Stimulated activated CD4-positive, alpha-beta T cell treated with anti-CD3 and anti-CD28 coated beads, Interleukin-4, amount 100 ng/mL, for 24 hours (primary cell): ENCODE measurements at places on chromosomes 13 and 19.

- no peak for DNase-seq
Measured at GRCh38 chr13:51562011-51562671, 22.1 kb upstream of the WDFY2 start.

GRCh38 chr13:32038343-32038742 is 6.8 kb downstream of the FRY start:
- no peak for DNase-seq

DNA sequence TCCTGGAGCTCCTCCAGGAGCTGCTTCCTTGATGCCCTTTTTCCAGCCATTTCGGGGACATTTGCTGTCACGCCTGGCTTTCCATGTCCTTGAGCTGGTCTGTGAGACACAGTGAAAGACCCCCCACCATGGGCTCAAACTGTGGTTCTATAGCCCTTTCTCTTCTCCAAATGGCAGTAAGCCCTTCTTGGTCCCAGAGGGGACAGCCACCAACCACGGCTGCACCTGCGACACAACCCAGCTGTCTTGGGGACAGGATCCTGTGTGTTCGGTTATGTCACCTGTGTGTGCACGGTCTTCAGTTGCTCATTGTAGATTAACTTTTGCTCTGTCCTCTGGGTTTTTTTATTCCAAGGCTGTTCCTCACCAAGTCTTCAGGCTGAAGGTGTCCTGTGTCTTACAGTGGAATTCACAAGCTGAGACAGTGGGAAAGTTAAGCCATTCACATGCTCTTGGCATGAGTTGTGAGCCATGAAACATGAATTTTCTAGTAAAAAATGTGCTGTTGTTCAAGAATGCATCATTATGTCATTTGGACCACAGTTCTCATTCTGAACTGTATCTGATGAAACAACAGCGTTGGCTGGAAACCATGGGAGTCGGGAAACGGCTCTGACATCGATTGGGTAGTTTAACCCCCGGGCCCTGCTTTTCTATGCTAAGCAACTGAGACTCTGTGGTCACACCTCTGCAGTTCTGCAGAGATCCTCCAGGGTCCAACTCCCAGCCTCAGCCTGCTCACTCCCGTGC is 129.5 kb upstream of the MCF2L start:
- DNase-seq, result no peak

DNA sequence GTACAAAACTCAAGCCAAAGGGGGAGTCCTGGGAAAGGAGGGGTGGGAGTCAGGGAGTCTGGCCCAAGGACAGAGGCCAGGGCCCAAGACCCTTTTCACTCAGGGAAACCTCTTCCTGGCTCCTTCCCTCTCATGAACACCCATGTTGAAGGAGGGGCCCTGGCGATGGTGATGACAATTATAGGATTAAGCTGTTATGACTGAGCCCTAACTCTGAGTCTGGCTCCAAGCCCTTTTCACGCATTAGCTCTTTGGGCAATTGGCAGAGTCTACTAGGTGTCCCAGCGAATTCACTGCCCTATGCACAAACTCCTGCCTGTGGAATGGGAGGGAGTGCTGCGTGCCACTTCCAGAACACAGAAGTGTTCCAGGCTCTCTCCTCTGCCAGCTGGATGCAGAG is 20.7 kb downstream of the ZNF575 start:
- no peak for DNase-seq

GRCh38 chr13:111161601-111162600 is 46.8 kb downstream of the ARHGEF7 start:
- DNase-seq, result no peak

DNA sequence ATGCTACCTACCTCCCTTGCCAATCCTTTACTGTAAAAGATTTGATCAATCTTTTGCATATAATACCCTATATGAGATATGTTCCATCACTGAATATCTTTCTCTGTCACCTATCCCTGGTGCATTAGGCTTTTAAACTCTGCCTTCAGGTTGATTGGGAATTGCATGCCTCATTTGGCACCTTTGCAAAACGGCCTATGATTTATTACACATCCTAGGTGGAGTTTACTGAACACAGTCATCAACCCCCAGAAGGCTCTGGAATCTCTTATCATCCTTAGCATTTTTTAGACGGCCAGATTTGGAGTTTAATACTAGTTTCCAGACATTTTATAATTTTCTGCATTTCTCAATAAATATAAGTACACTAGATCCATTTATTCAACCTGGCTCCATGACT is 448.4 kb upstream of the SLC10A2 start:
- no peak for DNase-seq

- no peak for DNase-seq
Measured at GRCh38 chr13:38590796-38591507, 95.9 kb upstream of the FREM2 start.

DNA sequence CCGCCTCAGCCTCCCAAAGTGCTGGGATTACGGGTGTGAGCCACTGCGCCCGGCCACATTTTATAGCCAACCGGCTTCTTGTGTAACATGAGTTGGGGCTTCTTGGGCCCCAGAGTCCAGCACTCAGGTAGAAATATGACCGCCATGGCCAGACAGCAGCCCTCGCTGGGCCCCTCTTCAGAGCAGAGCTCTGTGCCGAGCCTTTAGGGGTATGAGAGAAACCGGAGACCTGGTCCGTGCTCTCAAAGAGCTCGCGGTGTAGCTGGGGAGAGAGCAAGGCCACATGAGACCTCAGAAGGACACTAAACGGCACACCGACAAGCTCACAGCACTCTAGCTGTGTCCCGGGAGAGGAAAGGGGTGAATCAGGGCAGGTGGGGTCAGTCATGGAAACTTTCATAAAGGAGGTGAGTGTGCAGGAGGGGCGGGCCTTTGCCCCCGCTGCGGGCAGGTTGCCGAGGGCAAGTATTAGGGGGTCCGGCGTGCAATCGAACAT is 15.8 kb downstream of the ACTN4 start:
- no peak for DNase-seq

GRCh38 chr13:46389457-46390451 is 2.7 kb upstream of the RUBCNL start:
- no peak for DNase-seq

DNA sequence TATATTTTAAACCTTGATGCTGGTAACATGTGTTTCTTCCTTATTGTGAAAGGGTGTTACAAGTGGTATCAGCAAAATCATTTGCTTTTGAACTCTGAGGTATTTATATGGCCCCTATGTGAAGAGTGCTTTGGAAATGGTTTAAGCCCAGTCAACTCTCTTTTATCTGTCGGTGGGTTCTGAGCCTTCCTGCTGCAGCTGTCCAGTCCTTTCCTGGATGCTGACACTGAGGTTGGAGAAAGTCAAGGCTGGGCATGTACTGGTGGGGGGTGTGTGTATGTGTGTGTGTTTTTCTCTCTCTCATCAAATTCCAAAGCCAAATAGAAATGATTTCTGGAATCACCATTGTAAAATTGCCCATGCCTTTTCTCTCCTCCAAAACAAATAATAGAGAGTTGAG is 221.2 kb downstream of the LMO7 start:
- DNase-seq, result no peak

DNA sequence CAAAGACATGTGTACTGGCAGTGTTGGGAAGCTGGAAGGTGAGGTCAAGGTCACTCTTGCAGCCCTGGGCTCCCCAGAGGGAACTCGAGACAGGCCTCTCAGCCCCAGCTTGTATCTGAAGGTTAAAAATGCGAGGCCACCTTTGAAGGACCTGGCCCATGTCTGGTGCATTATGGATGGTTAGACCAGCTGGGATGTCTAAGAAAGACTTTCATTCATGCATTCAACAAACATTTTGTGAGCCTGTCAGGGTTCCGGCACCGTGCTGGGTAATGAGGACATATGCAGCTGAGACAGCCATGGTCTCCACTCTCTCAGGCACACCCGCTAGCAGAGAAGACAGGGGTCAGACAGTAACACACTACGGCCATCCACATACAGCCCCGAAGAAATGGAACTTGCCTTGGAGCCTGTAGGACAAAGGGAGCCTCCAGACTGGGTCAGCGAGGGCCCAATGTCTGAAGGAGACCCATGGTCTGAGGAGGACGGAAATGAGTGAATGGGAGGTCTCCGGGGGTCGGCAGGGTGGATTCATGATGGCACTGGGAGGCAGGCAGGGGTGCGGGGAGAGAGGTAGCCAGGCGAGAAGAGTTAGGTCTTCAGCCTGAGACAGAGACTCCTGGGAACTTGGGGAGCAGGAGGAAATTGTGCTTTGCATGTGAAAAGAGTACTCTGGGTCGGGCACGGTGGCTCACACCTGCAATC is 19.0 kb downstream of the VSTM2B start:
- DNase-seq, result no peak

DNA sequence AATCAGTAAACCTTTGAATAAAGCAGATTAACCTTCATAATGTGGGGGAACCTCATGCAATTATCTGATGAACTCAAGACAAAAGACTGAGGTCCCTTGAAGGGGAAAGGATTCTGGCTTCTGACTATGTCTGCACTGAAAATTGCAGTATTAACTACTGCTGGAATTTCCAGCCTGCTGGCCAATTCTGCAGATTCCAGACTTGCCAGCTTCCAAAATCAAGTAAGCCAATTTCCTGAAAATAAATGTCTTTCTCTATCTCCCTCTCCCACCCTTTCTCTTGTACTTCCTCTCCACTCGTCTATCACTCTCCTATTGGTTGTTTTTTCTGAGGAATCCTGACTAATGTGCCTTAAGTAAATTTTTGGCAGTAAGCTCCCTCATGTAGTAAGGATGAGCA is 1479.9 kb upstream of the PRR20A start:
- DNase-seq, result no peak

GRCh38 chr13:104766319-104766718 is 1700.1 kb upstream of the SLC10A2 start:
- DNase-seq, result no peak

DNA sequence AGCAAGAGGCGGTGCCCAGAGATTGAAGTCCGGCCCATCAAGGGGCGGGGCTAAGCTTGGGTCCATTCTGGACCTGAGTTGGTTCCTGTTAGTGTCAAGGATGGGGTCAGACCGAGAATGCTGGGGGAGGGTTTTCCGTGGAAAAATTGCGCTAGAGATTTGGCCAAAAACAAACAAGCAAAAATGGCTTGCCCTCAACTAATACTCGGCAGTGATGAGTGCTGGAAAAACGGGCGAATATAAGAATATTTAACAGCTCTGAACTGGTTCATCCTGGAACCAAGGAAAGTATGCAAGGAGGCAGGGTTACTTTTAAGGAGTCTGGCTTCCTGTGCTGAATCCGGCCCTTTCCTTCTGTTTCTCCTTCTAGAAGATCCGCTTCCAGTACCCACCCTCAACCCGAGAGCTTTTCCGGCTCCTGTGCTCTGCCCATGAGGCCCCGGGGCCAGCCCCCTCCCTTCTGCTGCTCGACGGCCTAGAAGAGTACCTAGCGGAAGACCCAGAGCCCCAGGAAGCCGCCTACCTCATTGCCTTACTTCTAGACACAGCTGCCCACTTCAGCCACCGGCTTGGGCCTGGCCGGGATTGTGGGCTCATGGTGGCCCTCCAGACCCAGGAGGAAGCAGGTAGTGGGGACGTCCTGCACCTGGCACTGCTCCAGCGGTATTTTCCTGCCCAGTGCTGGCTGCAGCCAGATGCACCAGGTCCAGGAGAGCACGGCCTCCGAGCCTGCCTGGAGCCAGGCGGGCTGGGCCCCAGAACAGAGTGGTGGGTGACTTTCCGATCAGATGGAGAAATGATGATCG is 880 bp downstream of the SWSAP1 start:
- peak; percentile 67 for DNase-seq

DNA sequence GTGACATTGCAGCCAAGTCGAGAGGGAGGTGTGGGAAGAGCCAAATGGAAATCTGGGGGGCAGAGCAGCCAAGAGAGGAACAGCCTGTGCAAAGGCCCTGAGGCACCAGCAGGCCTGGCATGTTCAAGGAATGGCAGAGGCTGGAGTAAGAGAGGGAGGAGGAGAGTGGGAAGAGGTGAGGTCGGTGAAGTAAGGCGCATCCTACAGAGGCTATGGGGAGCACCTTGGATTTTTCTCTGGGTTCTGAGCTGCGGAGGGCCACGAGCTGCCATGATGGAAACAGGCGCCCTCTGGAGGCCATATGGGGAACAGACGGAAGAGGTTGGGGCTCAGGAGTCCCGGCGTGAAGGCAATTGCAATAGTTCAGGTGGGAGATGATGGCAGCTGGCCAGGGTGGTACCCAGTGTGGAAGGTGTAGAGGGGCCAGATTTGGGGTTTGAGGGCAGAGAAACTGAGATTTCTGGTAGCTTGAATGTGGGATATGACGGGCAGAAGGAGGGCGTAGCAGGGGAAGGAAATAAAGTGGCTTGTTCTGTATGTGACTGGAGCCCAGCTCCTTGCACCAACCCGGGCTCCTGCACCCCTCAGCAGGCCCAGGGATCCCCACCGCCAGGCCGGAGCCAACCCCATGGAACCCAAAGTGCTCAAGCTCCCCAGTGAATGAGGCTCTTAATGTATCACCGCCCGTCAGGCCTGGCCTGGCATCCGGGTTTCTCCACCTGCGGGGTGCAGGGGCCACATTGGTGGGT is 20.5 kb upstream of the STRN4 start:
- peak; percentile 73 for DNase-seq

- DNase-seq, result no peak
Measured at GRCh38 chr19:33259539-33259938, 33.9 kb upstream of the SLC7A10 start.

DNA sequence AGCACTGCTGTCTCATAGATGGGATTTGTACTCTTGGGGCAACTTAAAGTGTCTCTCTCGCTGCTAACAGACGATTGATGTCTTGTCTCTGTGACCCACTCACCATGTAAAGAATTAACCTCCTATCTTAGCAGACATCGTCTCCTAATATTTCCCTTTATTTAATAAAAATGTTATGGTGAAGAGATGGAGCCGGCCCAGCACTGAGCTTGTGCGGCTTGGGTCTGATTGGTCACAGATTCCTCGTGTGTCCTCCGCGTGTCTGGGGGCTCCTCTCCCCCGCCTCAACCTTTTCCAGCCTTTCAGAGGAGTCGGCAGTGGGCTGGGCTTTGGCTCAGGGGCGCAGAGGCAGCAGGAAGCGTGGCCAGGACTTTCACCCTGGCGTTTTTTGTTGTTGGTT is 13.2 kb upstream of the CRTC1 start:
- no peak for DNase-seq

DNA sequence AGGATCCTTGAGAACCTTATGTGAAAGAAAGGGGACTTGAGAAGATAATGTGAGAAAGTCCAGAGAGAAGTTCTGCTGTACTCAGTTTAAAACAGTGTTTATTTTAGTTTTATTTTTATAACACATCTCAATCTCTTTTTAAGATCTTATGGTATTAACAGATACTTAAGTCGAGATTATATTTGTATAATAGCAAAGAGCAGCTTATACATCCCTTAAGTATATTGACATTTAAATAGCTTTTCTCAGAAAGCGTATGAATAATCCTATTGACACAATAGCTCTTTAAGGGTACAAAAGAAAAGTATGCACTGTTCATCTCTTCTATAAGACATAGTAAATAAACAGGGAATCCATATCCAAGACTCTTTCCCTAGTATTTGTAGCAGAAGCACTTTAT is 42.2 kb downstream of the TDRD3 start:
- DNase-seq, result no peak
